ENCODE measurements at places on chromosomes 5 and 9.

- DNase-seq: no peak
Measured at GRCh38 chr5:152523964-152524363, 118.9 kb upstream of the NMUR2 start.

- DNase-seq: no peak
Measured at GRCh38 chr5:175803254-175803653, 68.1 kb upstream of the CPLX2 start.

- DNase-seq: no peak
Measured at GRCh38 chr9:111350556-111350955, 20.5 kb upstream of the OR2K2 start.

- DNase-seq: no peak
Measured at GRCh38 chr9:4581861-4582565, 80.1 kb upstream of the PLPP6 start.

DNA sequence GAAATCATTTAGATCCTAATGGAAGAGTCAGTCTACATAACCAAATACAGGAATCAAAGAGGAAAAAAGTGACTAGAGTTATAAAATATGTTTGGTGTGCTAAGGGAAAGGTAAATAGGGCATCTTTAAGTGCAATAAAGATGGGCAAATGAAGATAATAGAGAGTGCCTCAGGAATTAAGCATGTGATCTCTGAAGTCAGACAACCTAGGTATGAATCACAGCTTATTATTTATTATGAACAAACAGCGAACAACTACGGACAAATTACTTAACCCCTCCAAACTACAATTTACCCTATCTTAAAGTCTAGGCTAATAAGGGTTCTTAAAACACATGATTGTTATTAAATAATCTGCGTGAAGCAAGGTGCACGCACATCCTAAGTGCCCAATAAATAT lies 910.2 kb upstream of the DMAC1 start:
- no peak for DNase-seq

DNA sequence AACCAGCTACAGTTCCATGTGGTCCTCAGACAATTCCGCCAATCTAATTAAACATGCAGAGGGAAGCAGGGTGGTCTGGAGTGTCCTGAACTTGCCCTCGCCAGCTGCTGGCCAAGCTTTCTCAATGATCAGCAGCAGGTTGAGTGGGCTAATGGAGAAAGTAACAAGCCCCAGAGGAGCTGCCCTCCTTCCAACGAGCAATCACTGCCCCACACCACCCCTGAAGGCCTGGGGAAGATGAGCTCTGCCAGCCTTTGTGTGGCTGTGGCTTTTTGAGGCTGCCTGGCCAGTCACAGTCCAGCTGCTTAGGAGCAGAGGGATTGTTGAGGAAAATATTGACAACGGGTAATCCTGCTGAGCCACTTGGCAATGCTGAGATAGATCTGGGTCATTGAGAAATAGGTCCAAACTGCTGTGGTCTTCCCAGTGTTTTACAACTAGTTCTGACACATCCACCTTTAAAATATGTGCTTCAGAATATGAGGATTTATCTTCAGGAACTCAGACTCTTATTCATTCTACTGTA lies 107.3 kb downstream of the CD180 start:
- DNase-seq: no peak

GRCh38 chr5:124961521-124961920 lies 215.1 kb upstream of the ZNF608 start:
- no peak for DNase-seq

DNA sequence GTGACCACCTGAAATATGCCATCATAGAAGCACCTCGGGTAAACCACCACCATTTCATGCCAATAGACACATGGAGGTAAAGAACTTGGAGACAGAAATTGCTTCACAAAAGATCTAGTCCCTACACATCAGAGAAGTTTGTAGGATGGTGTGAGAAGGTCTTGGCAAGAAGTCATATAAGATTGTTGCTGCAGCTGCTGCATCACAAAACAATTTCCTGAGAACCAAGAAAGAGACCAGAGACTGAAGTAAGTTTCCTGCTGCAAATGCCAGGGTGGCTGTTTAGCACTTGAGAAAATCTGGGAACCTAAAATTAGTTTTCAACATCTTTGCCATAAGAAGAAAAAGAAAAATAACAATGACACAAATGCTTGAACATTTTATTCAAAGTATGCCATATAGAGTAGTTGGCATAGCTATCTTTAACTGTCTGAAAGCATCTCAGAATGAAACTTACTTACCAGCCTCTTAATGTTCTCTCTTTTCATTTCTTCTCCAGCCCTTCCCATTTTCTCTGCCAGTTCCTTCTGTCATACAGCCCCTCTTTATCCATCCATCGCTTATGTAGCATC lies 114.3 kb downstream of the KCTD16 start:
- no peak for DNase-seq

DNA sequence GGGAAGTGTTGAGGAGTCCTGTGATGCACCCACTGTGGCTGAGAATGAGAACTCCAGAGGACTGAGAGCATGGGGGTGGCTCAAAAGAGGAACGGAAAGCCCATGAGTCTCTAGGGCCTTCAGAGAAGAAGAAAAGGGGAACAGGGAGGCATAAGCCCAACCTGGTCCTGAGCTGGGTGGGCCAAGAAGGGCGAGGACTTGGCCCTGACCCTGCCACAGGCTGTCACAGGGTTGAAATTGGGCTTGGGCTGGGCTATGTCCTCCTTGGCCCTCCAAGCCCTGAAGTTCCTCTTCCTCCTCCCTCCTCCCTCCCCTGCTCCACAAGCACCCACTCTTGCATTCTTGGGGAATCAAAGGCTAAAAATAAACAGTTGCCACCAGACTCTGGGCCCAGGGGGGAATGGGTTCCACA lies 49.3 kb upstream of the PPARGC1B start:
- DNase-seq: no peak

DNA sequence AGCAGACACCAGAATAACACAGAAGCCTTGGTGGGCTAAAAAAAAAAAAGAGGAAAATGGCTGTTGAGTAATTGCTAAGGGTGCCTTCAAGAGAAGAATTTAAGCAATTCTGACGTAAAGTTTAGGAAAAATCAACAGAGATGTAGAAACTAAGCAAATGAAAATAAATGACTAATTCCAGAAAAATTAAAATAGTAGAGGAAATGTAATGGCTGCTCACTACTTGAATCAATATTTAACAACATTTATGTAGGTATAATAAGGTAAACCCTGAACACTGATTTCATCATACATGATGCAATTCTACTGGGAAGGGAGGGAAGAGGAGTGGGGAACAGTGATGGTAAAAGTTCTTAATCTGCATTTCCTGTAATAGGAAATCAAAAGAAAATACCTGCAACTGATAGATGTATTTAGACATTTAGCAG lies 41.4 kb downstream of the PUM3 start:
- no peak for DNase-seq

GRCh38 chr5:29378104-29378503 lies 1815.4 kb upstream of the CDH6 start:
- no peak for DNase-seq

GRCh38 chr5:115496936-115497576 lies 47.5 kb downstream of the FEM1C start:
- DNase-seq: no peak

GRCh38 chr5:172775326-172776234 lies 4.6 kb upstream of the DUSP1 start:
- DNase-seq: no peak

- DNase-seq: no peak
Measured at GRCh38 chr5:147753765-147754164, 28.8 kb downstream of the JAKMIP2 start.

All from effector CD4-positive, alpha-beta T cell (primary cell).